ENCODE measurements at places on chromosomes 6 and 20.

DNA sequence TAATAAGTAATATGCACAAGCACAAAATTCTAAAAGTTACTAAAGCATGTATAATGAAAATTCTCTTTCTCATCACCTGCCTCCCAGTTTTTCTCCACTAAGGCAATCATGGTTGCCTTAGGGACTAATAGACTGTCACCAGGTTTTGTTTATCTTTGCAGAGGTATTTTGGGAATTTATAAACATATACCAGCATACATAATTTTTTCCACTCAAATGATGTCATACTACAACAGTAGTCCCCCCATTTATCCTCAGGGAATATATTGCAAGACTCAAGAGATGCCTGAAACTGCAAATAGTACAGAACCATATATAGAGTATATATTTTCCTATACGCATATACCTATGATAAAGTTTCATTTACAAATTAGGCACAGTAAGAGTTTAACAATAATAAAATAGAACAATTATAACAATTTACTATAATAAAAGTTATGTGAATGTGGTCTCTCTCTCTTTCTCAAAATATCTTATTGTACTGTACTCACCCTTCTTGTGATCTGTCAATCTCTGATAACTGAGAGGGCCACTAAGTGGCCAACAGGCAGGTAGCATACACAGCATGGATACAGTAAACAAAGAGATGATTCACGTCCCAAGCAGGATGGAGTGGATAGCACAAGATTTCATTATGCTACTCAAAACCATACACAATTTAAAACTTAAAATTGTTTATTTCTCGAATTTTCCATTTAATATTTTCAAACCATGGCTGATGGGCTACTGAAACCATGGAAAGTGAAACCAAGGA is 19.7 kb downstream of the RBL1 start:
- no peak for DNase-seq

DNA sequence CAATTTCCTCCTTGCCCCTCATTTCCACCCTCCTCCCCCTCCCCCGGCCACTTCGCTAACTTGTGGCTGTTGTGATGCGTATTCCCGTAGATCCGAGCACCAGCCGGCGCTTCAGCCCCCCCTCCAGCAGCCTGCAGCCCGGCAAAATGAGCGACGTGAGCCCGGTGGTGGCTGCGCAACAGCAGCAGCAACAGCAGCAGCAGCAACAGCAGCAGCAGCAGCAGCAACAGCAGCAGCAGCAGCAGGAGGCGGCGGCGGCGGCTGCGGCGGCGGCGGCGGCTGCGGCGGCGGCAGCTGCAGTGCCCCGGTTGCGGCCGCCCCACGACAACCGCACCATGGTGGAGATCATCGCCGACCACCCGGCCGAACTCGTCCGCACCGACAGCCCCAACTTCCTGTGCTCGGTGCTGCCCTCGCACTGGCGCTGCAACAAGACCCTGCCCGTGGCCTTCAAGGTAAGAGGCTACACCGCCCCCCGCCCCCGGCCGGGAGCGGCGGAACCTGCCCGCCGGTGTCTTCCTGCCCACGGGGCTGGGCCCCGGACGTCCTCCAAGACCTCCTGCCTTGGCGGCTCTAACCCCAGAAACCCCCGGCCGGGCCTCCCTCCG is 44.9 kb upstream of the SUPT3H start:
- DNase-seq: no peak

DNA sequence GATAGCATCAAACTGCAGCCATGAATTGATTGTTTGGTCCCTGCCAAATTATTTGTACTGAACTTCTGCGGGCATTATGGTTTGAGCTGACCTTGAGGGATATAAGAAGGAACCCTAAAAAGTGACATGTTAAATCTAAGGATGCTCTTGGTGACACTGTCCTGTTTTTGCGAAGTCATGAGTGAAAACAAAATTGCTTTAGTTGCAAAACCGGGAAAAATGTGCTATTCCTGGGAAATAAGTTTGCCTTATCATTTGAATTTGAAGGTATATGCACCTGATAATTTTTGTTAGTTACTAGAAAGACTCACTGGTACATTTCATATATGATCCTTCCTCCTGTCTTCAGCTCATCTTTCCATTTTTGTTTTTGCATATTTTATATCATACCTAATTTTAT is 7.8 kb downstream of the KIAA0408 start:
- no peak for DNase-seq

GRCh38 chr6:64170316-64170715 is 534.7 kb downstream of the PHF3 start:
- no peak for DNase-seq

DNA sequence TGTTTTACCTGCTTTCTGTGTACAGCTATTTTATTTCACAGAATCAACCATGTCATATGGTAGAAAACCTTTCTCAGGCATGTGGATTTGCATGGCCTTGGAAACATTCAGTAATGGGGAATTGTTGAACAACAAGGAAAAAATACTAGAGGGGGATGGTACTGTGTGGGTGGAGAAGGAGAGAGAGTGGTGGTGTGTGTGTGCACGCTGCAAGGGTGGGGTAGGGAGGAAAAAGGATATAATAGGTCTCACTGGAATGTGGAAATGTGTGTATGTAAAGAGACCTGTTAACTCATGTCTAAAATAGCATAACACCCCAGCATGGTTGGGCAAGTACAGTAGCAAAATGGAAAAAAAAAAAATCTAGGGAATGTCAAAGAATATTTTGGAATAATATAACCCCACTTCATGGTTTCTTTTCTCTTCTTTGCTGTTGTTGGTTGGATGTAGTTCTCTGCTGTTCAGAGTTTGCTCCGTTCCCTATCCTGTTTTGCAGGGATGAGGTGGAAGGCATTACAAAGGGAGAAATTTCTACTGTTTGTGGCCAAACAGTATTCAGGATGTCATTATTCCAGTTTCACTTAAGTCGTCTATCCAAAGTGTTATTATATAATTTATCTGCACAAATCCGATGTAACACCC is 93.9 kb upstream of the CITED2 start:
- DNase-seq: no peak

DNA sequence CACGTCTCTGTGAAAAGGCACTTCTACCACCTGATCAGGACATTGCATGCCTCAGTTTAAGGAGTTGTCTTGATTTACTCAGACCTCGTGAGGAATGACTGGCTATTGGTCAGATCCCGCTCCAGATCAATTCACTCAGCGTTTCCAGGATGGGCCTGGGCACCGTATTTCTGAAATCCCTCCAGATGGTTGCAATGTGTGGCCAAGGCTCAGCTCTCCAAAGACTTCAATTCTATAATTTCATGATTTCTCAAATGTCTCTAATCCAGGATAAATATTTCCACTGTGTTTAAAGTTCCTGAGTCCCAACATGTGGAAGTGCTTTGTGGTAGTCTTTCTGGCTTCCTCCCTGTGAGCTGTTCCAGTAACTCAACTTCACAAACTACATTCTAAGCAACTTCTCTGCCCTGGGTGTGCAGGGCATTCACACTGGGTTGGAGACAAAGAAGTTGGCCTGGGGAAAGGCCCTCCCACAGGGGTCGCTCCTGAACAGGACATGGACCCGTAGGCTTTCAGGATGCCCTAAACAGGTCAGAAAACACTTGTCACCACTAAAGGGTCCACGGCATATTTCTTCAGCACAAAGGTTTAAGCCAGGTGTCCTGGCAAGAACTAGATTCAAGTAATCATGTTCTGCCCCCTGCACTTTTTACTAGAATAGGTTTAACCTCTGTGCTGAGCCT is 212.1 kb downstream of the WDR27 start:
- DNase-seq: no peak

- DNase-seq: no peak
These were observed 129.8 kb downstream of the TMEM242 start for GRCh38 chr6:157193443-157193996.

- no peak for DNase-seq
These were observed 101.7 kb upstream of the FOXA2 start for GRCh38 chr20:22686097-22686496.

DNA sequence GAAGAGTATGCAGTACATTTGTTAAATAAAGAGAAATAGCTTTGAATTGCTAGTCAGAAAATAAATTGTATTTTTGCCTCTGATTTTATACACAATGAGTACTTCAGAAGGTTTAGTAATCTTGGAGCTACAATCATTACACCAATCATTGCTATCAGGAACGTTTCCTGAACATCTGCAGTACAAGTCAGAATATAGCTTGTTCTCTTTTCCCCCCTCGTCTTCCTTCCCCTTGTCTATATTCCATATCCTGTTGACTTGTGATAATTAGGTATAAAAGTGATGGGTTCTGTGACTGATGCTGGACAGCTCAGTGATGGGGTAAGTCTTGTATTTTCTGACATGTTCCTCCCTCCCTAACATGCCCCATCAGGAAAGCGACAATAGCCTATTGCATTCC is 94.0 kb downstream of the AHI1 start:
- no peak for DNase-seq

- DNase-seq: no peak
These were observed 15.7 kb upstream of the HLA-A start for GRCh38 chr6:29926413-29927274.

DNA sequence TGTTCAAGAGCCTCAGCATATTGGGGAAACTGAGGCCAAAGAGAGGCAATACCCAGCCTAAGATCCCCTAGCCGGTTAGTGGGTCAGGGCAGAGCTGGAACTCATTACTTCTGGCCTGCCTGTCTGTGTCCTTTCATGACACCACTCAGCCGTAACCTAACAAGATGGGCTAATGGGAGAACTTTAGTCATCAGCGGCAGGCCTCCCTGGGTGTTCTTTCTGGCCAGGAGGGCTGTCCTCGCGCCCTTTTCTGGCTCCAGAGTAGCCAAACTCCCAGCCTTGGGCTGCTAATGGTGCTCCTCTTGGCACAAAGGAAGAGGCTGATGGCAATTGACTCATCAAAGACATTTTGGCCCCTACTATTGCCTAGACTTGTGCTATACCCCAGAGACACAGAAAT is 76.6 kb downstream of the NCR2 start:
- DNase-seq: no peak

DNA sequence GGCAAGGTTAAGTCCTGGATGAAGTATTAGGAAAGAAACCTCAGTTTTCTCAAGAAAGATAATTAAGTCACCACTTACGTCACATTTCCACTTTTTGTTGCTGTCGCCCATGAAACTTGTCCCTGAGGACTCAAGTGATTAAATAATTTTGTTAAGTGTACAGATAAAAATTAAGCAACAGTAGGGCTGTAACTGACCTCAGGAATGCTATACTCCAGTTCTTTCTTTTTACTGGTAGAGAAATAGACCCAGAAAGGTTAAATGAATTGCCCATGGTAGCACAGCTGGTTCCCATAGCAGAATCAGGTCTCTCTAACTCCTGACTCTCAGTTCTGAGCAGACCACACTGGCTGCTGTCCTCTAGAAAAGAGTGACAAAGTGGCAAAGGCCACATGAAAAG is 54.5 kb downstream of the CLIC5 start:
- DNase-seq: no peak

- DNase-seq: no peak
These were observed 86.8 kb downstream of the PLG start for GRCh38 chr6:160788806-160789205.

GRCh38 chr20:440636-441035 is 21.7 kb downstream of the TBC1D20 start:
- no peak for DNase-seq

GRCh38 chr6:133809406-133809805 is 79.5 kb upstream of the TCF21 start:
- no peak for DNase-seq

Data from stimulated activated CD8-positive, alpha-beta memory T cell treated with anti-CD3 and anti-CD28 coated beads, Interleukin-4, amount 100 ng/mL, for 1 hour (primary cell).